ENCODE measurements at places on chromosomes 1 and 21.

GRCh38 chr1:109434484-109434883 lies 8.2 kb upstream of the PSMA5 start:
- no peak for DNase-seq

GRCh38 chr1:185309566-185309965 lies 7.5 kb downstream of the IVNS1ABP start:
- no peak for DNase-seq

GRCh38 chr1:195185321-195185720 lies 1422.9 kb downstream of the KCNT2 start:
- no peak for DNase-seq

GRCh38 chr1:27600498-27601175 lies 3.3 kb downstream of the AHDC1 start:
- DNase-seq: no peak

GRCh38 chr1:203162403-203162802 lies 13.2 kb downstream of the MYBPH start:
- DNase-seq: no peak

- DNase-seq: no peak
These were observed 1.0 kb downstream of the YOD1 start for GRCh38 chr1:207049974-207050391.

GRCh38 chr1:54046671-54047383 lies 6.2 kb downstream of the TMEM59 start:
- no peak for DNase-seq

DNA sequence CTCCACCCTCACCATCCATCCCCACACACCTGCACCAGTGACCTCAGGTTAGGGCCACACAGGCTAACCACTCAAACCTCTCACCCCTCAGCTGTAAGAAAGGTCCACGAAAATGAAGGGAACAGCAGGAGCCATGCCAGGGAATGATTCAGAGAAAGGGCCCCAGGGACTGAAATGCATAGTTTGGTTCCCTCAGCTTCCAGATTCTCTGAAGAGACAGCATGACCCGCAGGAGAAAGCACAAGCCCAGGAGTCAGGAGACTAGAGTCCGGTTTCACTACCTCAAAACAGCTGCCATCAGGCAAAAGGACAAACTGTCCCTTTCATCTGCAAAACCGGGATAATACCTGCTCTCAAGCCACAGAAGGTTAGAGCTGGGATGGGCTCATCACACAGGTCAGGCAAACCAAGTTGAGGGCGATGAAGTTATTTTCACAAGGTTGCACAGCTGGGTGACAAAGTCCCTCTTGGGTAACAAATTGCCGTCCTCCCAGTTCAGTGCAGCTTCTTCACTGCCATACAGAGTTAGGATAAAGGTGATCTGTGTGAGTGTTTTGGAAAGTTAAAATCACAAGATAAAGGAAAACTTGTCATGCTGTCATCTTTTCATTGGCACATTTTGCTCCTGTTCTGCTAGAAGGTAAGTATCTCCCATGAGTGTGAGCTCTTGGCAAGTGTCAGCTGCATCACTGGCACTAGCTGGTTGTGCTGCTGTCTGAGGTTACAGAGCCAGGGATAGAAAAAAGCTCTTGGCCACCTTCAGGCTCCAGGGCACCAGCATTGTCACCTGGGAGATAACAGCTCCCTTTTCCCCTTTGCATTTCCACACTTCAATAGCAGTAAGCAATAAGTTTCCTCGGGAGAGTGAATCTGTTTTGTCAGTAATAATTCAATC lies 120.4 kb downstream of the KCNH1 start:
- no peak for DNase-seq

GRCh38 chr1:12572522-12572921 lies 45.5 kb downstream of the DHRS3 start:
- DNase-seq: no peak

DNA sequence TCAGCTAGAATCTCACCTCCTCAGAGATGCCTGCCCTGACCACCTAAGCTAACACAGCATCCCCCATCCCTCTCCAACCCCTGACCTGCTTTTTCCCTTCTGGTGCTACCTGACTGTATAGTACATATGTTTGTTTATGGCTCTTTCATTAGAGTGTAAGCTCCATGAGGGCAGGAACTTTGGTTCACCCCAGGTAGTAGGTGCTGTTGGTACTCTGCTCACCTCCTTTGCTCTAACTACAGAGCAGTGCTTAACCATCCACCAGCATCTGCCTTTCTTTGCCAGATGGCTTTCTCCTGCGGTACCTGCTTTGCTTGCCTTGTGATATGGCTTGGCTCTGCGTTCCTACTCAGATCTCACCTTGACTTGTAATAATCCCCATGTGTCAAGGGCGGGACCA lies 18.7 kb upstream of the BLACAT1 start:
- no peak for DNase-seq

DNA sequence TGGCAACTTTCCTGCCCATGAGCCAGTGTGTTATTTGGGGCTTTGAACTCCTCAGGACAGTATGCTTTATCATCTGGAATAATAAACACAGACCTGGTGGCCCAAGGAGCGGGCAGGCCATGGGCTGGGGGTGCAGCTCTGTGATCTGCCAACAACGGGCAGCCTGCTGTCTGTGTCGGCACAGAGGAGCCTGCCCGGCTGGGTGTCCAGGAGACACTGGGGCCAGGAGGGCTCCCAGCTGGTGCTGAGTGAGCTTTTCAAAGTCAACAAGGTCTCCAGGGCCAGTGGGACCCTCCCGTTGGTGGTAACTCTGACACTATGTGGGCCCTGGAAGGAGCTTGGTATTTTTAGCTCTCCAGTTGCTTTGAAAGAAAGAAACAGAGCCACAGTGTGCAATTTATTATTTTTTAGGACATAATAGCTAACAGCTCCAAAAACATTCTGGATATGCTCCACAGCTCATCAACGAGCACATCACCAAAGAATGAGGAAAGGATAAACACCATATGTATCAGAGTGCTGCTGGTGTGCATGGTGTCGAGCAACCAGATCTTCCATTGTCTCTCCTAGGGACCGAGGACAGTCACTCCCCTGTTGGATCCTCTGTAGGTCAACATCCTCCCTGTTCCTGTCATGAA lies 488.7 kb upstream of the USP24 start:
- DNase-seq: no peak

DNA sequence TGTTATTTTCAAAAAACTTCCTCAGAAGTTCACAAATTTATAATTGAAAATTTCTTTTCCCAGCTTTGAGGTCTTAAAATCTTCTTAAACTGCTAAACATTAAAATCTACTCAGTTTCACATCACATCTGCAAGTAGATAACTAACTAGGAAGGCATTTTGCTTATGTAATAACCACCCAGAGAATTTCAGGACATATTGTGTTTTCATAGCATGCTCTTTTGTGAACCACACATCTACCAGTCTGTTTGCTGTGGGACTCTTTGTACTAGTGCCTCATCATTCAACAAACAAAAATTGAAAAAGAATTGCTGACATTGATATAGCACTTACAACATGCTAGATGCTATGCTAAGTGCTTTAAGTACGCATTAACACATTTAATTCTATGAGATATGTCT lies 31.6 kb upstream of the C1orf146 start:
- DNase-seq: no peak

DNA sequence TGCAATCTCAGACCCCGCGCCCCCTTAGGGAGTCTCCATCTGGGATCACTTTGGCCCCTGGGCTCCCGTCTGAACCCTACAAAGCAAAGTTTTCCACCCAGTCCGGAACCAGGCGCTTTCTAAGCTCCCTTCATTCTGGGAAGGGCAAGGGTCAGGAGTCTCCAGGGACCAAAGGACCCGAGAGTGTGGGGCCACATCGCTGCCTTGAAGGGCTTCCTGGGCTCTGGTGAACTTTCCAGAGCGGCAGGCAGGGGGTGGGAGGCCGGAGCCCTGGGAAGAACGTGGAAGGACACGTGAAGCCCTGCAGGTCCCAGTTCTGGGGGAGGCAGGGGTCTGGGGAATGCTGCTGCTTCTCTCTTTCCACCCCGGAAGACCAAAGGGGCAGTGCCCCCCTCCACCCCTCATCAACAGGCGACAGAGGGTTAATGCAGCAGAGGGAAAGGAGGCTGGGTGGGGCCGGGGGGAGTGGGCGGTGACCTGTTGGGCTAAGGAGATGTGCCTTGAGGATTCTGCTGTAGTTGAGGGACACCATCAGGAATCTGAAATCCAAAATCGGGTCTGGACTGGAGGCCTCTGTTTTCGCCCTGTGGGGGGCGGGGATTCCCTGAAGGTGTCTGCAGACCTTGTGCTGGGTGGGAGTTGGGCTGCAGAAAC lies 734 bp downstream of the CDK18 start:
- DNase-seq: no peak
